ENCODE measurements at places on chromosomes 12 and 14.

GRCh38 chr14:95341564-95341963 is 21.9 kb upstream of the CLMN start:
- DNase-seq, result no peak

GRCh38 chr14:104315169-104315568 is 176.8 kb downstream of the KIF26A start:
- no peak for DNase-seq

DNA sequence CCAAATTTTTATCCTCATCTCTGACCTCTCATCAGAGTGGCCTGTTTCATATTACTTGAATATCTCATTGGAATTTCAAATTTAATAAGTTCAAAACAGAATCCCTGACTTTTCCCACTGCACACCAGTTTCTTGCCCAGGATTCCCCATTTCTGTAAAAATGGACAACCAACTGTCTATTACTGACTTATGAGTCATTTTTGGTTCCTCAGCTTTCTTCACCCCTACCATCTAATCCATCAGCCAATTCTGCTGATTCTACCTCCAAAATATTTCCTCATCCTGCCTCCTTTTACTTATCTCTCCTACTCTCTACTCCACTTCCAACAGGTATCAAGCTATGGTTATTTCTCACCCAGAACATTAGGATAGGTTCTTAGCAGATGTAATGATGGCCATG is 44.2 kb downstream of the TMX1 start:
- no peak for DNase-seq

DNA sequence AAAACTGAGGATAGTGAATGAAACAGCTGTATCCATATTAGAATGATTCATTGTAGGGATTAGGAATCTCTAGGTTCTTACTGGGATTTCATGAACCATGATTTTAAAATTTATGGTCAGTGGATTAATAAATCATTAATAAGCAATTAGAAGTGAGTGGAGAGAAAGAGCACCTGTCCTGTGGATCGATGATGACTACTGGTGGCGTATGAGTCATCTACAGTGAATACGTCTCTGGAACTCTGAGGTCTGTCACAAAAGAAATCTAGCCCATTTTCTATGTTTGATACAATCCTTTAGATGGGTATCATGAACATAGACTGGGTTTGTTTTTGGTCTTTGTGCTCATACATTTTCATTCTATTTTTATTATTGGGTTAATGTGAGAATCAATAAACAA is 77.3 kb upstream of the RTL1 start:
- no peak for DNase-seq

GRCh38 chr14:68544081-68544892 is 248.6 kb downstream of the ZFP36L1 start:
- DNase-seq, result no peak

DNA sequence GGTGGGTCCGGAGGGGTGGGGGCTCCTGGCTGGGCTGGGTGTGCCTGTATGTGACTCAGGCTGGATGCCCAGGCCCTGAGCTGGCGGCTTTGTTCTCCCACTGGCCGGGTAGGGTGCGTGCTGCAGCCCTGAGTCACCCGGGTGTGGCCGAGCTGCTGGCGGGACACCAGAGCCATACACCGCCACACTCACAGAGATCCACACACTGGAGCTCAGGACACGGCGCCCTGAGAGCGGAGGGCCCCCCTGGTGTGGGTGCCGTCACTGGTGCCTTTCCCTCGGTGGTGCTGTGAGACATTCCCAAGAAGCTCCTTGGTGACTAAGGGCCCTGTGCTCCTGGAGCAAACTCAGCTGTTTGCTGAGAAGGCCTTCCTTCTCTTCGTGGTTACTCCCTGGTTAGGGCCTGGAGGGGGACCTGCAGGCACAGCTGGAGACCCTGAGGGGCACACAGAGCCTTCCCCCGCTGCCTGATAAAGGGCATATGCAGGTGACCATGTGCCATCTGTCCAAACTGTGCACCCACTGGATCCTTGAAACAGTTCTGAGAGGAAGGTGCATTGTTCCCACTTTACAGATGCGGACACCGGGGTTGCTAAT is 44.3 kb downstream of the KRT80 start:
- no peak for DNase-seq

DNA sequence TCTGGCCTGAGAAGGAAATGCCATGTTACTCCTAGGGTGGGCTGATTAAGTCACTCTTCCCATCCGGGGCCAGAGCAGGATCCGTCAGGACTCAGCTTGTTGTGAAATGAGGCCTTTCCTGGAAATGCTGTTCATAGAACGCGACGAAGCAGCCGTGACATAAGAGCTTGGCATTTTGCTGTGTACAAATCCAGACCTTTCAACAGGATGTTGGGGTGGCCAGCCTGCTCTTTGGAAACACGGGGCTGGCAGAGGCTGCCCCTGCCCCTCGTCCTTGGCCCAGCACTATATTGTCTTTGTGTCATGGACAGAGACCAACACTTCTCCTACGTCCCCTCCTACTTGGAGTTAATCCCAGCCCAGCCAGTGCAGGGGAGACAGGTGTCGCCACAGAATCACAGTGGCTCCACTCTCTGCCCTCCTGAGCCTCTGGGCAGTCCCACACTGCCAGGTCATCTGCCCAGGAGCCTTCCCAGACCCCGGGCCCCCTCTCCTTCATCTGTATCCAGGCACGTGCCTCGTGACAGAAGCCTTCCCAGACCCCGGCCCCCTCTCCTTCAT is 18.6 kb upstream of the EIF5 start:
- no peak for DNase-seq

DNA sequence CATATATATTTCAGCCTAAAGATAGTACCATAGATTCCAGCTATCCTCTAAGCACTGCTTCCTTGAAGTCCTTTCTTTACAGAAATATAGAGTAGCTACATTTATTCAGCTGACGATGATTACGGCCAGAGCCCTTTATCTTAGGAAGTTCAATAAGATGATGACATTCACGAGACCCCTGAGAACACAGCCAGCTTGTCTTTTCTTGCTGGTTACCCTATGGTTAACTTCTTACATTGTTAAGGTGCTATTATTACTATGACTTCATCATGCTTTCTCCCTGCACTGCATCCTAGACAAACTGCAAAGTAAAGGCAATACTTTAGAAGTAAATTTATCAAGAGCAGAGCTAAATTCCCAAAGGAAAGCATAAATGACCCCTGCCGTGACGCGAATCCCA is 214.4 kb upstream of the LRFN5 start:
- DNase-seq, result no peak

DNA sequence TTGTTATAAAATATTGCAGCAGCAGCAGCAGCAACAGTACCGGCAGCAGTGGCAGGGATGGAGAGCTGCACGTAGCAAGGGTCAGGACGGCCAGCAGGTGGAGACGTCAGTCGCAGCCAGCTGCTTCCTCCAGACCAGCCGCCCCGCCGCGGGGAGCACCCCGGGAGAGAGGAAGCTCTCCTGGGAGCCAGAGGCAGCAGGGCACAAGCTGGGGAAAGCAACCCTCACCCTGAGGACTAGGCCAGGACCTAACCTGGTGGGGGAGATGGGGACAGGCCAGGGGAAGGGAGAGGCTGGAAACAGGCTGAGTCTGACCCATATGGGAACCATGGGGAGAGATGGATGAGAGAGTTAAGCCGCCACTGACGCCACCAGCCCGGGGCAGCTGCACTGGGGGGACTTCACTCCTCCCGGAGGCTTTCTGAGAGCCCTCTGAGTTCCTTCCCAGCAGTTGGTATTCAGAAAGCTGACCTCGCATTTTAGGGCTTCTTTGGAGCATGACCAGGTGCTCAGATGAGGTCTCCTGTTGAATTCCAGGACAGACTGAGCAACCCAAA is 56.3 kb downstream of the SPTB start:
- DNase-seq, result peak; percentile 63

- DNase-seq, result no peak
These were observed 115.4 kb downstream of the ETV6 start for GRCh38 chr12:11764837-11765236.

GRCh38 chr12:45217846-45218245 is 2.0 kb downstream of the ANO6 start:
- DNase-seq, result no peak

- no peak for DNase-seq
These were observed 110.1 kb downstream of the EML5 start for GRCh38 chr14:88682495-88683114.

- no peak for DNase-seq
These were observed 502.6 kb downstream of the FUT8 start for GRCh38 chr14:65915125-65915524.

DNA sequence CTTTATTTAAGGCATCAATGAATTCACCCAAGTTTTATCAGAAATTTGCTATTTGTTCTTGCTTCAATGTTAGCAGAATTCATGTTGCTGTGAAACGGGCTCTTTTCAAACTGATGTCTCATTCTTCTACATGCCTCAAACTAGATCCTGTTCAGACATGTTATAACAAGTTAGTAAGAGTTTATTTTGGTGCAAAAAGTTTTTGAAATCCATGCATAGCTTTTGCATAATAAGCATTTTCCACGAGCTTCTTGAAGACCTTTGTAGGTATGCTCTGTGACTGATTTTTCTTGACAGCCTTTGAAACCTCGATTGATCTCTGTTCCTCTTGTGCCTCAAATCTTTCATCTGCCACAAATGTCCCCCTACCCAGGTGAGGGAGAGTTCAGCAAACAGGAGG is 275.2 kb downstream of the FOXN3 start:
- DNase-seq, result no peak

- no peak for DNase-seq
These were observed 33.7 kb downstream of the CPM start for GRCh38 chr12:68899251-68899771.

GRCh38 chr14:66045572-66046021 is 440.6 kb upstream of the CCDC196 start:
- DNase-seq, result no peak

- no peak for DNase-seq
These were observed 7.7 kb upstream of the TCTN1 start for GRCh38 chr12:110606253-110606611.

DNA sequence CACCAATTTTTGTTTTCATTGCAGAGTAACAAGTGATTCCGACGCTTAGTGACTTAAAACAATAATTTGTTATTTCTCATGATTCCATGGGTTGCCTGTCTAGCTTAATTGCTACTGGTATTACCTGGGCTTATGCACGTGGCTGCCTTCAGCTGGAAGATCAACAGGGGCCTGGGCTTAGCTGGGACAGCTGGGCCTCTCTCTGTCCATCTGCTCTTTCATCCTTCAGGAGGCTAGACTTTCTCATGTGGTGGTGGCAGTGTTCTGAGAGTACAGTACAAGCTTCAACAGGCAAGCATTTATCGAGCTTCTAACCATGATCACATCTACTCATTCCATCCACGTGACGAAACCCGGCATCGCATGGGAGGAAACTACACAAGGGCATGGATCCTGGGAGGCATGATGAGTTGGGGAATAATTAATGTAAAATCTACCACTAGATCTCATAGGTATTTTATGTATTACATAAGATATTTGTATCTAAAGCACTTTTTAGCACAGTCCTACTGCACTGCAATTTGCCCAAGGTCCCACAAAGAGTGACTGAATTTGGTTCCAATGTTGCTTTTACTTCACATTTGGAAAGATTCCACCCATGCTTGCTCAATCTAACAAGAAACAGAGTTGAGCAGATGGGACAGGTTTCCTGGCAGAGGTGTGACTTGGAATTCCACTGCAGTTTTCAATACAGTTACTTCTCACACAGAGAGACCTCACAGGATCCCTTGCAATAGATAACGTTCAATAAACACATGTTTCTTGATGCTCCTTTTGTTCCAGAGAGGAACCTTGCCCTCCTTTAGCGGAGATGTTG is 153.1 kb upstream of the FRMD6 start:
- no peak for DNase-seq

- no peak for DNase-seq
These were observed 178.1 kb downstream of the BCAT1 start for GRCh38 chr12:24770821-24771220.

GRCh38 chr14:93824518-93825234 is 36.4 kb upstream of the PRIMA1 start:
- DNase-seq, result no peak

DNA sequence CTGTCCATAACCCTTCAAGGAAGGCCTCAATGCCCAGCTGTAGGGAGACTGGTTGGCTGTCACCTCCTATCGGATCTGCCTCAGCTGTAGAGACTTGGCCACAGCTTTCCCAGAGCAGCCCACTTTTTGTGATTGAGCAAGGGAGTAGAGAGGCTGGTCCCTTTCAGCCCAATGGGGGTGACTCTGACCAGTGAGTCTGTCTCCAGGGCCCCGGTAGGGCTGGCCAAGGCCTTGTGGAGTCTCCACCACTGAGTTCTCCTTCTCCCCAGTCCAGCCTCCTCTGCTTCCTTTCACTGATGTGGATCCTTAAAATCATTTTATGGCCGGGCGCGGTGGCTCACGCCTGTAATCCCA is 14.5 kb upstream of the HPD start:
- DNase-seq, result no peak

DNA sequence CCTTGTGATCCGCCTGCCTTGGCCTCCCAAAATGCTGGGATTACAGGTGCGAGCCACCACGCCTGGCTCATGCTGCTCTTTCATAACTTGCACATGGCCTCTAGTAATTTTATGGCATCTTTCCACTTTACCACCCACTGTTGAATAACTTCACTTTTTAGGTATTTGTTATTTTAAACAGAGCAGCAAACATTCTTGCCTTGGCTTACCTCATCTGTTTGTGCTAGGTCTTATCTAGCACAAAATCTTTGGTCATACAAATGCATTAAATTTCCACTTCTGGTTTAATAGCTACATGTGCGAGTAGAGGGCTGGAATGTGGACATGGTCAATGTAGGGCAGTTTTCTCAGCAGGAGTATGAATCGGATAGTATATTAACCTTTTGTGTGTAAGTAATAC is 38.8 kb upstream of the ATF7IP start:
- no peak for DNase-seq

- DNase-seq, result peak; percentile 36
These were observed 1.4 kb upstream of the ABCD2 start for GRCh38 chr12:39620659-39621658.

GRCh38 chr12:58306266-58307000 is 365.1 kb downstream of the ATP23 start:
- DNase-seq, result no peak

GRCh38 chr14:104341532-104342434 is 203.4 kb downstream of the KIF26A start:
- no peak for DNase-seq

GRCh38 chr12:78431931-78432330 is 432.6 kb upstream of the SYT1 start:
- no peak for DNase-seq

- no peak for DNase-seq
These were observed 11.9 kb upstream of the KLRB1 start for GRCh38 chr12:9619411-9620179.

- DNase-seq, result no peak
These were observed 1.2 kb downstream of the PTPRQ start for GRCh38 chr12:80445083-80445793.
